Small intestine (tissue), 16 donors: ENCODE measurements at places on chromosomes 2 and 18. TPM values are rescaled to one million over a fixed set of nuclear protein-coding genes. Genes with fewer than 3 reads are reported as not detected.

DNA sequence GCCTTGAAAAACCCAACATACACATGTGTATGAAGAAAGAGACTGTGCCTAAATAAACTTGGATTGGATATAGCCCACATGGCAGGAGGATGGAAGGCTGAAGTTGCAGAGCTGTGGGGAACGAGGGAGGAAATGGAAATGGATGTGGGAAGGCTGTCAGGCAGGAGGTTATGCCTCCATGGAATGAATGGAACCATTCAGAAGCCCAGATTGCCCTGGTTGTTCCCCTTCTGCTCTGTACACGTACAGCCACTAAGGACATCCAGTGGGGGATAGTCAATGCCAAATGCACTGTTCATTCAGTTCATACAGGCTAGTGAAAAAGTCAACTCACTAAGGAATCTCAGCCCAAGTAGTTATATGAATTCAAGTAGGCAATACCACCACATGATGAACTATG, 463.7 kb downstream of the TNS1 start:
- no peaks in the 10 kb centered on the region for H3K4me1 ChIP-seq
- H3K4me3 ChIP-seq: no peak overlapping the region
- no peaks in the 10 kb centered on the region for H3K36me3 ChIP-seq
- no peaks in the 10 kb centered on the region for H3K27me3 ChIP-seq

CTAGE1 gene
- polyA plus RNA-seq: not detected

- H3K36me3 ChIP-seq: no peaks in the 10 kb centered on the region
- no peak overlapping the region for H3K4me3 ChIP-seq
- no peaks in the 10 kb centered on the region for H3K27me3 ChIP-seq
- H3K4me1 ChIP-seq: peaks cover 7% of the 10 kb centered on the region
Observed at GRCh38 chr2:158966312-158966711, 2.1 kb upstream of the TANC1 start.

UCN gene
- 1.8 TPM for polyA plus RNA-seq

- no peaks in the 10 kb centered on the region for H3K4me1 ChIP-seq
- DNase-seq: peak; percentile 56
- no peak within 1 kb of the TSS for H3K27ac ChIP-seq
Observed at GRCh38 chr2:31138037-31138962, at the start of gene GALNT14. Gene GALNT14, minus strand, starts transcription at chr2:31138440. Its CDS starts 354 bp downstream, at chr2:31138086.

LIMS4 gene
- not detected for polyA plus RNA-seq

GRCh38 chr2:232495292-232495691, 7.7 kb upstream of the ECEL1 start:
- H3K4me1 ChIP-seq: no peaks in the 10 kb centered on the region
- no peaks in the 10 kb centered on the region for H3K36me3 ChIP-seq
- no peaks in the 10 kb centered on the region for H3K27me3 ChIP-seq
- H3K27ac ChIP-seq: no peak overlapping the region
- no peak for DNase-seq

DNA sequence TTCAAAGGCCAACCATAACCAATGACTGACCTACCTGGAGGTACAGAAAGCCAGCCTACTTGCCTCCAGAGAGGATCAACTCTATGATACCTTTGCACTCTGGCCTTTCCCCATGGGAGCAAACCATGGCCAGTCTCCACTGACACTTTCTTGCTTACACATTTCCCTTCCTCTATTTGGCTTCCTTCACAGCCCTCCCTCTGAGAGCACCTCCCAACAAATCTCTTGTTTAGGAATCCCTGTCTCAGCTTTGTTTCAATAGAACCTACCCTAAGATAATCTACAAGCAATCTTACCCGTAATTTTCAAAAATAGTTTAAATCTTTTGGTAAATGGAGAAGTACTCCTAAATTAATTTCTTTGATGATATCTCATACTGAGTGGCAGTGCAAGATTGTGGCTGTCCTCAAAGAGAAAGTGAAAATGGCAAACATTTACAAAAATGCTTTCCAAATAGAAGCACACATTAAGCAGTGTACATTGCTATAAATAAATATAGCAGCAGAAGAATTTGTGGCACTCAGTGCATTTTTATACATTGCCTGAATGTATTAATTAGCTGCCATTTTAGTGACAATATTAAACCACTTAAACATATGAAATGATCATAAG, 140.6 kb downstream of the CCDC148 start:
- no peaks in the 10 kb centered on the region for H3K27me3 ChIP-seq
- DNase-seq: no peak
- H3K4me1 ChIP-seq: no peaks in the 10 kb centered on the region
- no peak overlapping the region for H3K4me3 ChIP-seq

SCG2 gene
- 40.2 TPM for polyA plus RNA-seq

ALK gene
- not detected for polyA plus RNA-seq

POTEJ gene
- polyA plus RNA-seq: 0.10 TPM

GRCh38 chr2:20048488-20049448, 2.7 kb downstream of the LAPTM4A start:
- no peak overlapping the region for H3K4me3 ChIP-seq
- no peak for DNase-seq
- H3K27ac ChIP-seq: peak overlapping the region; percentile 17
- peaks cover 2% of the 10 kb centered on the region for H3K36me3 ChIP-seq
- peaks cover 26% of the 10 kb centered on the region for H3K4me1 ChIP-seq

UGT1A4 gene
- not detected for polyA plus RNA-seq

EMILIN1 gene
- 0.67 TPM for polyA plus RNA-seq

GRCh38 chr2:69138247-69138772, 125.3 kb downstream of the ANTXR1 start:
- DNase-seq: no peak
- H3K27me3 ChIP-seq: no peaks in the 10 kb centered on the region
- H3K4me3 ChIP-seq: no peak overlapping the region
- H3K27ac ChIP-seq: no peak overlapping the region
- no peaks in the 10 kb centered on the region for H3K4me1 ChIP-seq
- H3K36me3 ChIP-seq: no peaks in the 10 kb centered on the region

- H3K4me3 ChIP-seq: no peak overlapping the region
- no peak overlapping the region for H3K27ac ChIP-seq
- no peaks in the 10 kb centered on the region for H3K4me1 ChIP-seq
- no peaks in the 10 kb centered on the region for H3K36me3 ChIP-seq
Observed at GRCh38 chr2:107669335-107669734, 157.4 kb upstream of the RGPD4 start.

GRCh38 chr2:200786423-200786822, 25.3 kb upstream of the BZW1 start:
- no peak for DNase-seq
- no peak overlapping the region for H3K27ac ChIP-seq
- H3K4me1 ChIP-seq: no peaks in the 10 kb centered on the region
- no peaks in the 10 kb centered on the region for H3K36me3 ChIP-seq
- no peak overlapping the region for H3K4me3 ChIP-seq
- no peaks in the 10 kb centered on the region for H3K27me3 ChIP-seq

GRCh38 chr2:141439524-141439923, 691.3 kb downstream of the LRP1B start:
- H3K4me3 ChIP-seq: no peak overlapping the region
- H3K4me1 ChIP-seq: no peaks in the 10 kb centered on the region
- no peaks in the 10 kb centered on the region for H3K36me3 ChIP-seq
- no peak overlapping the region for H3K27ac ChIP-seq
- DNase-seq: no peak

- no peak overlapping the region for H3K4me3 ChIP-seq
- DNase-seq: no peak
- H3K4me1 ChIP-seq: no peaks in the 10 kb centered on the region
- no peaks in the 10 kb centered on the region for H3K36me3 ChIP-seq
- no peak overlapping the region for H3K27ac ChIP-seq
Observed at GRCh38 chr2:201797175-201797840, 9.0 kb upstream of the CDK15 start.

- H3K4me1 ChIP-seq: peaks cover 24% of the 10 kb centered on the region
- no peaks in the 10 kb centered on the region for H3K27me3 ChIP-seq
- no peak overlapping the region for H3K27ac ChIP-seq
Observed at GRCh38 chr18:23354625-23355024, 98.5 kb upstream of the RIOK3 start.

RND3 gene
- 28.4 TPM for polyA plus RNA-seq

FAP gene
- polyA plus RNA-seq: 0.78 TPM

SLC5A7 gene
- polyA plus RNA-seq: 0.12 TPM

DNA sequence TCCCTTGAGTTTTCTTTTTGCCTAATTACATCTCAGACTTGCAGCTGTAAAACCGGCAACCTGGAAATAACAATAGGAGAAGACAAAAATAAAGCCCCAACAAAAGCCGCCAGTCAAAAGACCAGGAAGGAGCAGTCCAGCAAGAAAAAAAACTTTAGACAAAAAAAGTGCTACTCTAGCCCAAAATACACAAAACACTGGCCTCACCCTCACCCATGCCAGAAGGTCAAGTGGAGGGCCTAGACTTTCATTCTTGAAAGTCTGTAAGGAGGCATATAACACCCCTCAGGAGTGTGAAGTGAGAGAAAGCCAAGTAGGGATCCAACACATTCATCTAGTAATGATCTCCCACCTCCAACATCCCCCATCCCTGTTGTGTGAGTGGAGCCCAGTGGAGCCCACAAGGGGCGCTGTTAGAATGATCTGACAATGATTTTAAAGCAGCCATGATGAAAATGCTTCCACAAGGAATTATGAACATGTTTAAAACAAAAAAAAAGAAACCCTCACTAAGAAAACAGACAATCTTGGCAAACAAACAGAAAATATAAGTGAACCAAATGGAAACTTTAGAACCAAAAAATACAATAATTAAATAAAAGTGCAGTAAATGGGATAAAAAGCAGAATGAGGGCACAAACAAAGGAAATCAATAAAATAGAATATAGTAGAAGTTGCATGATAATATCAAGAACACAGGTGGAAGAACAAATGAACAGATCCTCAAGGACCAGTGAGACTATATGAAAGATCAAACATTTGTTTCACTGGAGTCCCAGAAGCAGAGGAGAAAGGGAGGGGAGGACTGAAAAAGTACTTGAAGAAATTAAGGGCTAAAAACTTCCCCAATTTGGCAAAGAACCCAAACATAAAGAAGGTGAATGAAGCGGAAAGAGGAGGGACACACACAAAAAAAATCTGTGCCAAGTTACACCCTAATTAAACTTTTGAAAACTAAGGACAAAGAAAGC, 23.9 kb downstream of the SESTD1 start:
- no peak for DNase-seq
- H3K4me1 ChIP-seq: peaks cover 2% of the 10 kb centered on the region
- no peaks in the 10 kb centered on the region for H3K36me3 ChIP-seq
- H3K27me3 ChIP-seq: no peaks in the 10 kb centered on the region
- no peak overlapping the region for H3K27ac ChIP-seq
- H3K4me3 ChIP-seq: no peak overlapping the region

ACADL gene
- not detected for polyA plus RNA-seq

GRCh38 chr2:137190411-137191195, 425.3 kb downstream of the THSD7B start:
- peak; percentile 70 for DNase-seq
- no peaks in the 10 kb centered on the region for H3K36me3 ChIP-seq
- H3K27ac ChIP-seq: no peak overlapping the region

TOGARAM2 gene
- under 0.01 TPM for polyA plus RNA-seq

DNA sequence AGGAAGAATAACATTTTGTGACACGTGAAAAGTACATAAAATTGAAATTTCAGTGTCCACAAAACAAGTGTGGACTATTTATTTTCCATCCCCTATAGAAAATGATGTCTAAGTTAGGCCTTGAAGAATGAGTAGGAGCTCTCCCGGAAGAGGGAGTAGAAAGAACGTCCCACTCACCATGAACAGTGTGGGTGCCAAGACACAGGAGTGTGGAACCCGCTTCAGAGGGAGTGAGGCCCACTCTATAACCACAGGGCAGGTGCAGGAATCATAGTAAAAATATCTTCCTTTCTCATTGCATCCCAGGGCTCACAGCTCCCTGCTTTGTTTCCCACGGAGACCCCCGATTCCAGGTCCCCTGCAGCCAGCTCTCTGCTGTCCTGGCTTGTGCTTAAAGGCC, 5.2 kb downstream of the KCNF1 start:
- no peak overlapping the region for H3K27ac ChIP-seq
- DNase-seq: no peak
- H3K36me3 ChIP-seq: no peaks in the 10 kb centered on the region
- H3K27me3 ChIP-seq: peaks cover 23% of the 10 kb centered on the region
- no peak overlapping the region for H3K4me3 ChIP-seq

GRCh38 chr2:175187378-175187777, 5.9 kb upstream of the ATP5MC3 start:
- no peaks in the 10 kb centered on the region for H3K4me1 ChIP-seq
- no peak overlapping the region for H3K4me3 ChIP-seq
- no peak for DNase-seq
- no peaks in the 10 kb centered on the region for H3K27me3 ChIP-seq
- no peak overlapping the region for H3K27ac ChIP-seq

GRCh38 chr2:85760371-85760770, 6.6 kb downstream of the ATOH8 start:
- no peak for DNase-seq
- no peaks in the 10 kb centered on the region for H3K27me3 ChIP-seq
- H3K4me1 ChIP-seq: no peaks in the 10 kb centered on the region
- H3K4me3 ChIP-seq: no peak overlapping the region
- H3K27ac ChIP-seq: no peak overlapping the region

HADHB gene
- 117 TPM for polyA plus RNA-seq

DNA sequence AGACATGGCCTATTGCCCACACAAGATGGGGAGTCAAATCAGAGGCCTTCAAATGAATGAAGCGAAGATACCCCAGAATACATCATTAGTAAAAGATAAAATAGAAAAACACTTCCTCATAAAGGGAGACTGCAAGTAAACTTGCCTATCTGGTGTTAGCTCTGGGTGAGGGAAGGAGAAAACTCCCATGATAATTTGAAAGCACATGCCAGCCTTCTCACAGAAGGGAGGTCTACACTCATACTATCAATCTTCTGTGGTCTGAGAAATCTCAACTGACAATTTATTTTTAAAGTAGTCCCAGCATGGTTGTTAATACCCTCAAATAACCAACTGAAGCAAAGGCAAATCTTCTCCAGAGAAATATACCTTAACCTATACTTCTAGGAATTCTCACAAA, 75.4 kb downstream of the EXOC6B start:
- H3K27ac ChIP-seq: no peak overlapping the region
- DNase-seq: no peak
- H3K4me3 ChIP-seq: no peak overlapping the region
- H3K36me3 ChIP-seq: no peaks in the 10 kb centered on the region

ADCYAP1 gene
- not detected for polyA plus RNA-seq

DNA sequence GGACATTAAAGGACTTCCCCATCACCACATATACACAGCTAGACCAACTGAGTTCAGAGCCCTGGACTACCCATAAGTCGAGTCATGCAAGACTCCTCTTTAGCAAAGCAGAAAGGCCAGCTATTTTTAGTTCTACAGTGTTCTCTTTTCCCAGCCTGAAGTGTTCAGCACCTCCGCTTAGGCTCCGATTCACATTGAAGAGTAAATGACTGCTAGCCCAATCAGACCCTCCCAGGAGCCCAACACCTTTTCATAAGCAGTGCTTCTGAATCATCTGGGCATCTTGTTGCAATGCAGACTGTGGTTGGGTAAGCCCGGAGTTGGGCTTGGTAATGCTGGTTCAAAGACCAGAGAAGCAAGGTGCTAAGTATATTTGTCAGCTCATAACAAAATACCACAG, 138.6 kb upstream of the MSH6 start:
- H3K4me3 ChIP-seq: no peak overlapping the region
- DNase-seq: no peak
- no peak overlapping the region for H3K27ac ChIP-seq
- H3K36me3 ChIP-seq: no peaks in the 10 kb centered on the region
- no peaks in the 10 kb centered on the region for H3K27me3 ChIP-seq

MARCHF4 gene
- polyA plus RNA-seq: 0.95 TPM
